ENCODE measurements at places on chromosomes 13 and 19.

DNA sequence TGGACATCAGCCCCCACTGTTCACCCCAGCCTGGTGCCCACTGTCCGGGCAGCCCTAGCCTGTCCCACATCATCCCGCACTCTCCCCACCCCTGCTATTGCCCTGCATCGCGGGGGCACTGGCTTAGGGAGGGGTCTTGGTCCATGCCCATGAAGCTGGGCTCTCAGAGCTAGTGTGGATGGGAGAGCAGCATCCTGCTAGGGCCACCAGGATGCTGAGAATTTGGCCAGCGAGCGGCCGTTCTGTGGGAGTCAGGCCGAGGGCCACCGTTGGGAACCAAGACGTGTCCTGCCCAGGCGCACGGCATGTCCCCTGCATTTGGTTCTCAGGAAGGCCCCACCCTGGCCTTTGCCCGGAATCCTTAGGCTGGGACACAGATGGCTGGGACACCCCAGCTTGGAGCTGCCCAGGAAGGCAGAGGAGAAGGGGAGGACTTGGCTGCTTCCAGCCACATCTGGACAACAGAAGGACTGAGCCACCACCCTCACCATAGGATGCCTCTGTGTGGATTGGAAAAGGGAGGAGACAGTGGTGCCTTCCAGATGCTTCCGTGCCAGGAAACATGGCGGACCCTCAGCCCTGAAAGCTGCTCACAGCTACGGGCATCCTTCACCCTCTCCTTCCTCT is 14.6 kb downstream of the ADGRE5 start:
- DNase-seq = no peak

GRCh38 chr13:97851269-97851668 is 102.2 kb upstream of the IPO5 start:
- no peak for DNase-seq

DNA sequence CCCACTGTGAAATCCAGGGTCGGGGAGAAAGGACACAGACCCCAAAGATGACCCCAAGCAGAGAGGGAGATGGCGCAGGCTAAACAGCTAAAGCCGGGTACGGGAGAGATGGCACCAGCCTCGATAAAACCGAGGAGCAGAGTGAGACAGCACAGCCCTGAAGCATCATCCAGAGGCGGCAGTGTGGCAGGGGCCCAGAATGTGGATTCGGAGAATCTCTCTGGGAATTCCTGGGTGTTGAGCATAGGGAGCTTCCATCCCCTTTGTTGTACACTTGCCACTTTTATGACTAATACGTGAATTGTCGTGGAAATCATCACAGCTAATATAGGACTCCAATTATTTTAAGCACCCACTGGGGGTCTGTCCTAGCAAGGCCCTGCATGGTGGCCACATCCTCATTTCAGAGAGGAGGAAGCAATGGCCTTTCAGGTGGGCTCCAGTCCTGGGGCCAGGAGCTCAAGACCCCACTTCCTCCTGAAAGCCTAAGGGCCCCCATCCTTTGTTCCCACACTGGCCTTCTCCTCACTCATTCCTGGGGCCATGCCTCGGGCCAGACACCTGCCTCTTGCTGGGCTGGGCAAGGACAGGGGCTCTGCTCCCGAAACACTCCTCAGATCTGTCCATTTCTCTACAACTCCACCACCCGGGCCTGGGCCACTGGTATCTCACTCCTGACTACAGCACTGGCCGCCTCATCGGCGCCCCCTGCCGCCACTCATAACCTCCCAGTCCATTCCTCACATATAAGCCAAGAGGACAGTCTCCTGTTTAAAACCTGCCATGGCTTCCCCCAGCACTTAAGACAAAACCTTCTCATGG is 29.3 kb upstream of the ATP1A3 start:
- DNase-seq = no peak

GRCh38 chr13:48492470-48493065 is 40.3 kb downstream of the RCBTB2 start:
- no peak for DNase-seq

DNA sequence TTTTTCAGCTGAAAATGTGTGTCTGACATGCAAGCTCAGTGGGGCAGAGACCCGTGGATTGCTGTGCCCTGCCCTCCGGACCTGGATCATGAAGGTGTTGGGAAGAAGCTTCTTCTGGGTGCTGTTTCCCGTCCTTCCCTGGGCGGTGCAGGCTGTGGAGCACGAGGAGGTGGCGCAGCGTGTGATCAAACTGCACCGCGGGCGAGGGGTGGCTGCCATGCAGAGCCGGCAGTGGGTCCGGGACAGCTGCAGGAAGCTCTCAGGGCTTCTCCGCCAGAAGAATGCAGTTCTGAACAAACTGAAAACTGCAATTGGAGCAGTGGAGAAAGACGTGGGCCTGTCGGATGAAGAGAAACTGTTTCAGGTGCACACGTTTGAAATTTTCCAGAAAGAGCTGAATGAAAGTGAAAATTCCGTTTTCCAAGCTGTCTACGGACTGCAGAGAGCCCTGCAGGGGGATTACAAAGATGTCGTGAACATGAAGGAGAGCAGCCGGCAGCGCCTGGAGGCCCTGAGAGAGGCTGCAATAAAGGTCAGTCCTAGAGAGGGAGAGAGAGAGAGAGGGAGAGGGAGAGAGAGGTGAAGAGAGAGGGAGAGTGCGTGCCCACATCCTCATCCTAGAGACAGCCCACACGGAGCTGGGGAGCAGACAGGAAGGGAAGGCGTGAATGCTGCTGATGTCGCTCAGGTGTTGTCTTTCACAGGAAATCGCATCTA is 5.1 kb upstream of the DCUN1D2 start:
- no peak for DNase-seq

Data from H54 (cell line).